HFFc6 (cell line): ENCODE measurements at places on chromosomes 3 and 15.

- no peak for DNase-seq
Observed at GRCh38 chr3:41095702-41096101, 103.6 kb upstream of the CTNNB1 start.

DNA sequence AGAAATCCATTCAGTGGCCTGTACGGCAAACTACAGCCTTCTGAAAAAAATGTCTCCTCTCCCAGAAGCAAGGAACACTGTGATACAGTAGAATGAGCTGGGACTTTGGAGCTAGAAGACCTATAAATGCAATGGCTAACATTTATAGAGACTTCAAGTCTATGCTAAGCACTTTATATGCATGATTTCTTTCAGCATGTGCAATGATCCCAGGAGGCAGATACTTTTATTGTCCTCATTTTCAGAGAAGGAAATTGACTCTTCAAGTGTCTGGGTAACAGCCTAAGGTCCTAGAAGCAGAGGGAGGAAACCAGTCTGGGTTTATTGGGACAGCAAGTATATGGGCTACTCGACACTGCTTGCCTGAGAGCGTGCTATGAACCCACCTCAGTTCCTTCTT, 140.9 kb downstream of the ALDH1A2 start:
- DNase-seq, result no peak

DNA sequence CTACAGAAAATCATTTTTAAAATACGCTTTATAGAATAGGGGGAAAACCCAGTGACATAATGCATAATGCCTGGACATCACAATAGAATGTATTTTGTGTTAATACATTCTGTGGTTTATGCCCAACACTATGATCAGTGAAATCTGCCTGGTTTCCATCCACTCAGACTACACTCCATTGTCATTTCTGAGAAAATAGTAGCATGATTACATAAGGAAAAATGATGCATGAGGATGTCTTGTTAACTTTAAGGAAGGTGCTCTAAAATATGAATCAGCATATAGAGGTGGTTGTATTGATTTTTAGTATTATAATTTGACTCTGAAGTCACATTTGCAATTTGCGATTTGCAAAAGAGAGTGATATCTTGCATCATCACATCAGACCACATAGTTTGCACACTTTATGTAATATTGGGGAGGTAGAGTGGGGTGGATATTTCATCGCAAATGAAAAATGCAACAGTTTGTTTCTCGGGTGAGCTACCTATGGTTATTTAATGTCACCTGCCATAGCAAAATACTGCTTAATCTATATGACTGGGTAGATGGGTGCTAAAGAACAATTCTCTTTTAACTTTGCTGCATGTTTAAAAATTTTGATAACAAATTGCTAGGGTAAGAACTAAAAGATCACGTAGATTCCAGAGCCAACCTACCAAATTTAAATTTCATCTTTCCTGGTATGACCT, 403.9 kb downstream of the IL5RA start:
- DNase-seq, result no peak

DNA sequence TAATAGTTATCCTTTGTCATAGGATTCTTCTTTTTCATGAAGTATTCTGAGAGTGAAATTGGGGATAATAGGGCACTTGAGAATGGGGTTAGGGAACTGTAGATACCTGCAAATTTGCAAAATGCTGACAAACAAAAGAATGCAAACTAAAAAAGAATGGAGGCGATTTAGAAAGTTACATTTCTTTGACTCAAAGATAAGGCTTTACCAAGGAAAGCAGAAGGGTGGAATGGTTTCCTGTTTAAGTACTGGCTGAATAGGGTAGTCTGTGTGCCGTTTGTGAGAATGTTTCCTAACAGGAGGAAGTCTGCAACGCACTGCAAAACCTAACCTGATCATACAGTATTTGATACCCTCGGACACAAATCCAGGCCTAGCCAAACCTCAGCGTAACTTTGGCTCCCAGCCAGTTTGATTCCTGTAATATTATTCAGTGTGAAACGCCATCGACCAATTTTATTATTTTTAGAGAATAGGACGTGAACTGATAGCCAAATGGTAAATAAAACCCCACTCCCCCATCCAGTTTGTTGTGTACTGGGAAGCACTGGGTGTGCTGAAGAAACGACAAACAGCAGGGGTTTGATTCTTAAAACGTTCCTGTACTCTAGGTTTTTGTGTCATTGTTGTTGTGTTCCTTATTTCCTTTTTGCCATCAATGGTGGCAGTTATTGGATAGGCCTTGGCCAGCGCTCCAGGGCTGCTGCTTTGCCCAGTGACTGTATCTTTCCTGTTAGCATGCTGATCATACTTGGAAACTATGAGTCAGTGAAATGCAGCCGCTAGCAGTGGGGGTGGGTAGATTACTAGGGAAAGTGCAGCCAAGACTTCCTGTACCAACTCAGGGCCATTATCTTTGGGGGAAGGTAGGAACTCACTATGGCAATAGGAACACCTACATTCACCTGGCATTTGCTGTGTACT, 148.0 kb upstream of the TBL1XR1 start:
- peak; percentile 95 for DNase-seq

DNA sequence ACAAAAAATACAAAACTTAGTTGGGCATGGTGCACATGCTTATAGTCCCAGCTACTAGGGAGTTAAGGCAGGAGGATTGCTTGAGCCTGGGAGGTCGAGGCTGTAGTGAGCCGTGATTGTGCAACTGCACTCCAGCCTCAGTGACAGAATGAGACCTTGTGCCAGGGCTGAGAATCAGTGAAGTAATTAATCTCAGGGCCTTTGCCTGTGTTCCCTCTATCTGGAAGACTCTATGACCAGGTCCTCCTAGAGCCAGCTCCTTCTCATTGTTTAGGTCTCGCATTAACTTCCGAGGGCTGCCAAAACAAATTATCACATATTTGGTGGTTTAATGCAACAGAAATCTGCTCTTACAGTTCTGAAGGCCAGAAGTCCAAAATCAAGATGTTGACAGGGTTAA, 41.4 kb upstream of the FLNB start:
- no peak for DNase-seq

DNA sequence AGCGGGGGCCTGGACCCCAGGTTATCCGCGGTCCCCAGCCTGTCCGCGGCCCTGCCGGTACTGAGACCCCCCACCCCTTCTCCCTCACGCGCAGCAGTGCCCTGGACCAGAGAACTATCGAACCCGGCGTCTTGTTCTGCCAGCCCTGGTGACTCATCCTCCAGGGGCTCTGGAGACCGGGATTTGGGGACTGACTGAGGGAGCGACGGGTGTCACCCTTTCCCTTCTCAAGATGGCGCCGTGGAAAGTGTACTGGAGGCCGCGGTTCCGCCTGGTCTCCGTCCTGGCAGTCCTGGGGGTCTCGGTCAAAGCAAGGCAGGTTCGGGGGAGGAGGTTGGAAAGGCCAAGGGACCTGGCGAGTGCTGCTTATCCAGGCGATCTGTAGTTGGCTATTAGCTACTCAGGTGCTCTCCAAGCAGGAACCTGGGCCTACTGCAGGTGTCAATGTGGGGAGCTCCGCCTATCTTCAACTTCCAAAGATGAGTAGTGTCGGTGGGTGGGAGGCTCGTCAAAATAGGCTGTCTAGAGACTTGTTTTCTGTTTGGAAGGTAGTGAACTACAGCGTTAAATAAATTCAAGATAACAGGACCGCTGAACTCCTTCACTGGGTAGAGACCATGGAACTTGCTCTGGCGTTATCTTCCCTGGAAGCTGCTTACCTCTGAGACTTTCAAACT, 790 bp downstream of the RAB5A start:
- DNase-seq, result peak; percentile 28

DNA sequence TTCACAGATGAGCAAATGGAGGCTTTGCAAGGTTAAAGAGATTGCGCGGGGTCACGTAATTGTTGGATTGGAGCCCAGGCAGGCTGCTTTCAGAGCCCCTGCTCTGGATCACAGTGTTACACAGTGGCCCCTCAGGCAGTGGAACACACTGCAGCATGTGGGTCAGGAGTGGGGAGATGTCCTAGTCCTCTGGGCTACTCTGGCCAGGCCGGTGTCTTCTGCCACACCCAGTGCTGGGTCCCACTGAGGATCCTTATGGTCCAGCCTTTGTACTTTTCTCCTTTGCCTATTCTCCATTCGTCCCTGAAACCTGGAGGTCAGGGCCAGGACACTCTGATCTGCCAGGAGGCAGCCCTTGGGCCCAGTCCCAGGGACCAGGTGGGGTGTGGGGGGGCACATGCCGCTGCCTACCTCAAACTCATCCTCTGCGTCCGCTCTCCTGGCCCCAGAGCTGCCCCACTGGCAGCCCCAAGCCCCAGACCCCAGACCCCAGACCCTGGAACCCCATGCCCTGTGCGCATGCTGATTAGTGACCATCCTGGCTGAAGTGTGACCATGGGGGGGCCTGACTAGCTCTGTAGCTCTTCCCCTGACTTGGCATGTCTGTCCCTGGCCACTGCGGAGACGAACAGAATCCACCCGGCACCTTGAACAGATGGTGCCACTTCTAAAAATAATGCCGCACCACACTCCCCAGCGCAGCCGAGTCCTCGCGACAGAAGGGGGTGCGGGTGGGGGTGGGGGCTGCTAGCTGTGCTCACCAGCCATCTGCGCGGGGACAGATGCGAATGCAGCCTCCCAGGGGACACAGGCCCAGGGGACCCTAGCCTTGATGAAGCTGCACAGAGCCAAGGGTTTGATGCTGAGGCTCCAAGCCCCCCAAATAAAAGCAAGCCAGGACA, 41.6 kb downstream of the ATP2B2 start:
- DNase-seq, result no peak

DNA sequence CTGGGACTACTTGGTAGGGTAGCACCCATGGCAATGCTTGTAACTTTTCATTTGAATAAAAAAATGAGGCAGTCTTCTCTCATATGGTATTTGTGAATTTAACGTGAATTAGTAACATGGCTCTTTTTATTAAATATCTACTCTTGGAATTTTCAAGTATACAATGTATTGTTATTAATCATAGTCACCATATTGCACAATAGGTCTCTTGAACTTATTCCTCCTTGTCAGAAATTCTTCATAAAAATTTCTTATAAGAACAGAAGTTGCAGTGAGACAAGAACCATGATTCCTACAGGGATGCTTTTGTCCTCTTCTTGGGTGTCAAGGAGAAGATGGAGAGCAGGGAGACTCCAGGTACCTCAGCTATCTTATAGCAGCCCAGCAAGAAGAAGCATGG, 203.8 kb upstream of the FEZF2 start:
- DNase-seq, result no peak

DNA sequence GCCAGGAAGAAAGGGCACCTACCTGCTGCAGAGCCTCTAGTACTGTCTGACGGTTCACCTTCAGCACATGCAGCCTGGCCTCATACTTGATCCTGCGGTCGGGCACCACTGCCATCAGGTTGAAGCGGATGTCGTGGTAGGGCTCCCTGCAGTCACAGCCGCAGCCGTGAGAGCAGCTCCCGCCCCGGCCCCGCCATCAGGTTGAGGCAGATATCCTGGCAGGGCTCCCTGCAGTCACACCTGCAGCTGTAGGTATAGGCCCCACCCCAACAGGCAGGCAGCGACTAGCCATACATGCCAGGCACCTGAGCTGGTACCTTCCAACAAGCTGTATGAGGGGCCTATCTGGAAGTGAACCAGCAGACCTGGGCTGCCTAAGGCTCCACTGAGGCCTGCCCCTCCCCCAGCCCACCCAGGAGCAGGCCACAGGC, 38.7 kb downstream of the SEMA3G start:
- DNase-seq, result no peak
